NAMALWA (cell line): ENCODE measurements at places on chromosomes 12 and 14.

GRCh38 chr12:106541201-106541600 is 41.6 kb upstream of the RFX4 start:
- DNase-seq = no peak

DNA sequence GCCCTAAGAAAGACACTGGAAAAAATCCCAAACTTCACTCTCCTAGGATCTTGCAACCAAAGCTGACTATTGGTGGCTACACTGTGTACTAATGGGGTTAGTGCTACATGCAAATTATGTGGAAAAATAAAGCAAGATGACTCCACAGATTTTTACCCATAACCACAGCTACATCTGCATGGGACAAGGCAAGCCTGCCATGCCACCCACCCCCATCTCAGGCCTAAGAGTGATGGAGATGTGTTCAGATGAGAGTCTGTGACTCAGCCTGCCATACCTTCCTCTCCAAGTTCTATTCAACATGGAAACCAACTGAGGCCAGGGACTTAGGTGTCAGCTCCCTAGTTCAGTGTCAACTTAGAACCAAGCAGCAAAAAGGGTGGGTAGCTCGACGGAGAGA is 206.2 kb downstream of the PELI2 start:
- no peak for DNase-seq

GRCh38 chr14:57199921-57200320 is 68.8 kb downstream of the EXOC5 start:
- DNase-seq = no peak

DNA sequence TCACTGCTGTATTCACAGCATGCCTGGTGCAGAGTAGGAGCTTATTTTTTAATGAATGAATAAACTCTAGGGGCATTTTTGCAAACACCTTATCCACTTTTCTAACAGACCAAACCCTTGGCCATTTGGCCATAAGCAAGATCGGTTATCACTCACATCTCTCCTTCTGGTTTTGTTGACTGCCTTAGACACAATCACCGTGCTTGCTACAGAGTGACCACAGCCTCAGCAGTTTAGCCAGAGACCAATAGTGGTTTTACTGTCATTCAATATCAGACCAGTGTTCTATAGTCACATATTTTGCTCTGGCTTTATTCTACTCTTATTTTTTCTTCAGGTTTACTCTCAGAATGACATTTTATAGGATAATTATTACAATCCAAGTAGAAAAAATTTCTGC is 2.2 kb downstream of the KLRB1 start:
- DNase-seq = no peak

- DNase-seq = no peak
Measured at GRCh38 chr12:28313631-28314030, 123.4 kb downstream of the CCDC91 start.
